EL (cell line): ENCODE measurements at places on chromosomes 7 and 10.

DNA sequence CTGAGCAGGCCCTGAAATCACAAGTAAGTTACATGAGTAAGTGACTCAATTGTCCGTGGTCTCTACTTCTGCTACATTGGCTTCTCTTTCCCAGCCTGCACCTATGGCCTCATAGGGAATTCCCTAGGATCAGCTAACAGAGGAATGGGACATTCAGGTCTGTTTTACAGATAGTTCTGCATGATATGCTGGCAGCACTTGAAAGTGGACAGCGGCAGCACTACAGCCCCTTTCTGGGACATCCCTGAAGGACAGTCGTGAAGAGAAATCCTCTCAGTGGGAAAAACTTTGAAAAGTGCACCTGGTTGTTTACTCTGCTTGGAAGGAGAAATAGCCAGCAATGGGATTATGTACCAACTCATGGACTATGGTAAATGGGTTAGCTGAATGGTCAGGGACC lies 293.1 kb upstream of the CACNA2D1 start:
- DNase-seq: no peak

DNA sequence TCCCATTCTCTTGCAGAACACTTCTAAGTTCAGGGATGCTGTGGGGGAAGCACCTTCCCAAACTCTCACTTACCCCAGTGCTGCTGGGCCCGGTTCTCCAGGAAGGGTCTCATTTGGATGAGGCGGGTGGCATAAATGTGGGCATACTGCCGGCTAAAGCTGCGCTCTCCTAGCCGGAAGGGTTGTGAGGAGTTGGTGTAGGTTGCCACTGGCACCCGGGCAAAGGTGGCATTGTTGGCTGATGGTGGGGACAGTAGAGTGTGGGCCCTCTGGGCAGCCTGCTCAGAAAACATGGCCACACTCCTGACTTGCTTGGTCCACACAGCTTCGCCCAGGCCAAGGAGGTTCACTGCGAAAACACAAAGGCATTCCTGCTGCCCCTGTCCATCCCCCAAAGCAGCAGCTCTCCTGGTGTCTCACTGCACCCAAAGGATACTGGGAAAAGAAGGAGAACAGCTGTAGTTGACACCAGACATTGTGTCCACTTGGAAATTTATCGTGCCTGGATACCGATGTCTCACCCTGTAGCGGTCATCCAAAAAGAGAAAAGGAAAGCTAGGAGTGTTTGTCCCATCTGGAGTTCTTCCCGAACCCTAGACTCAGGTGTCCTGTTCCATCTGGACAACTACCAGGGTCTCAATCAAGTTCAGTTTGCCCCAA lies 1.5 kb downstream of the POLD2 start:
- DNase-seq: no peak

- DNase-seq: no peak
These were observed 13.9 kb downstream of the MYO1G start for GRCh38 chr7:44964831-44965440.

DNA sequence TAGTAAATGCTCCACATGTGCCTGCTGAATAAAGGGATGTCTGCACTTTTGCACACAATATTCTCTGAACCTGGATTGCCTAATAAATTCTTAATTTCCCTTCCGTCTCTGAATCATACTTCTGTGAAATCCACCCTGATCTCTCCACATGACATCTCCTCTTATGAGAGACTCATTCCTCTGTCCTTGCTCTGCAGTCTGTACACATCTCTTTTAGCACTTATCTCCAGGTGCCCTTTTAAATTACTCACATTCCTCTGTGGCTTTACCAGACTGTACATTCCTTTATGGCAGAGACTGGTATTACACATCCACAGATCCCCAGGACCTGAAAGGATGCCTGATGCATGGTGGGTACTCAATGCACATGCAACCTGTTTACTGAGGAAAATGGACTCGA lies 527.6 kb downstream of the PHTF2 start:
- DNase-seq: peak; percentile 75

- no peak for DNase-seq
These were observed 71.6 kb downstream of the ADCYAP1R1 start for GRCh38 chr7:31123726-31124125.

DNA sequence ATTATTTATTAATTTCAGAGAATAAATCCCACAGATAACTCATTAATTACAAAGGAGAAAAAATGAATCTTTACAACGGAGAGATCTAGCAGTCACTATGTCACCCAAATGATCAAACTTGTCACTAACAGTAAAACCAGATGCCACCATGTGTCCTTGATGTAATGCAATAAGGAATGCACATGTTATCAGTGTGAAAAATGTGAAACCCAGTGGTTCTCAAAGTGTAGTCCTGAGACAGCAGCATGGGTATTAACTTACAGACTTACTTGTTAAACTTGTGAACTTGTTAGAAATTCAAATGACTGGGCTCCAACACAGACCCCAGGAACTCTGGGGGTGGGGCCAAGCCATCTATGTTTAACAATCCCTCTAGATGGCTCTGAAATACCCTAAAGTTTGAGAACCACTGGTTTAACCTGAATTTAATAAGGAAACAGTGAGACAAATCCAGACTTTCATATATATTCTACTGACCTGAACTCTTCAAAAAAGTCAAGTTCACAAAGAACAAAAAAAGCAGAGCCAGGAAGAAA lies 77.4 kb downstream of the RNLS start:
- no peak for DNase-seq

- DNase-seq: peak; percentile 17
These were observed 36.5 kb upstream of the ECHDC3 start for GRCh38 chr10:11705722-11706121.

GRCh38 chr10:59143544-59143943 lies 32.9 kb upstream of the PHYHIPL start:
- DNase-seq: no peak

GRCh38 chr10:73163096-73163495 lies 4.7 kb downstream of the ECD start:
- DNase-seq: peak; percentile 7
